ENCODE measurements at places on chromosomes 16 and 17.

DNA sequence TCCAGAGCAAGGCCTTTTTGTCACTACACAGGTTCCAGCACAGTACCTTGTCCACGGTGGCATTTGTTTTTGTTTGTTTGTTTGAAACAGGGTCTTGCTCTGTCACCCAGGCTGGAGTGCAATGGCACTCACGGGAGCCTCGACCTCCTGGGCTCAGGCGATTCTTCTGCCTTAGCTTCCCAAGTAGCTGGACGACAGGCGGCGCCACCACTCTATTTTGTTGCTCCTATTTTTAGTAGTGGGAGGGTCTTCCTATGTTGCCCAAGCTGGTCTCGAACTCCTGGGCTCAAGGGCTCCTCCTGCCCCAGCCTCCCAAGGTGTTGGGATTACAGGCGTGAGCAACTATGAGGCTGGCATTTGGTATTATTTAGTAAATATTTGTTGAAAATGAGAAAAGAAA, 10.3 kb downstream of the MRC2 start:
- no peak for DNase-seq

DNA sequence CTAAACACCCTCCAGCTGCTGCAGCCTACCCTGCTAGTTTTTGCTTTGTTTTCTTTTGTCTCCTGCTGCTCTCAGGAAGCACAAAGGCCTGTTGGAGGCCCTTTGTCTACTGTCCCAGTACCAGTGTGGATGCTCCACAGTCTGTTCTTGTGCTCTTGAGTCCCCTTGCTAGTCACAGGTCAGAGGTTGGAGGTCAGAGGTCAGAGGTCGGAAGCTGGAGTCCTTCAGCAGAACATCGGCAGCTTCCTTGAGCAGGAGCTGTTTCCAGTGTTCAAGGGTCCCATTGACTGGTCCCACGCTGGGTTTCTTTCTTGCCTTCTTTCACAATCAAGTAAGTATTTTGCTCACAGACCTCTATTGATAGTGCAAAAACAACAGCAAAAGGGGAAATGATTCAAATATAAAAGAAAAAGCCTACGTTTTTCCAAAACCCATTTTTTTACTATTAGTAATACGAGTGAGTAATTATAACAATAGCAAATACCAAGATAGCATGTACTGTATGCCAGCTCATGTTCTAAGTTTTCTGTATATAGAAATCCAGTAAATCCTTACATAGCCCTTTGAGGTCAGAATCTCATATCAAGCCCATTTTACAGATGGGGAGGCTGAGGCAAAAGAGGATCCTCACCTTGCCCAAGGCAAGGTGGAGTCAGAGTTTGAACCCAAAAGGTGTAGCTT, 10.9 kb upstream of the IL34 start:
- peak; percentile 74 for DNase-seq

DNA sequence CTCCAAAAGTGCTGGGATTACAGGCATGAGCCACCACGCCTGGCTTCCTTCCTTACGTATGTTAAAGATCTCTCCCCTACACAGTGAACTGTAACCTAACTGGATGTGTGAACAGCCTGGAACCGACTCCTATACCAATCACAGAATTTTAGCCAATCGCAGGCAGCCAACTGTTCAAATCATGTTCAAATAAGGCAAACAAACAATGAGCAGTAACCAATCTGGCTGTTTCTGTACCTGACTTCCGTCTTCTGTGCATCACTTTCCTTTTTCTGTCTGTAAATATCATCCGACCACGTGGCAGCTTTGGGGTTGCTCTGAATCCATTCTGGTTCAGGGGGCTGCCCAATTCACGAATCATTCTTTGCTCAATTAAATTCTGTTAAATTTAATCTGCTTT, 27.5 kb downstream of the TEKT5 start:
- DNase-seq = no peak

- DNase-seq = no peak
Measured at GRCh38 chr17:31687505-31688126, 171.4 kb downstream of the COPRS start.

- DNase-seq = no peak
Measured at GRCh38 chr17:72258711-72259110, 137.9 kb downstream of the SOX9 start.

GRCh38 chr17:12744298-12744697, 45.0 kb upstream of the ARHGAP44 start:
- peak; percentile 22 for DNase-seq

DNA sequence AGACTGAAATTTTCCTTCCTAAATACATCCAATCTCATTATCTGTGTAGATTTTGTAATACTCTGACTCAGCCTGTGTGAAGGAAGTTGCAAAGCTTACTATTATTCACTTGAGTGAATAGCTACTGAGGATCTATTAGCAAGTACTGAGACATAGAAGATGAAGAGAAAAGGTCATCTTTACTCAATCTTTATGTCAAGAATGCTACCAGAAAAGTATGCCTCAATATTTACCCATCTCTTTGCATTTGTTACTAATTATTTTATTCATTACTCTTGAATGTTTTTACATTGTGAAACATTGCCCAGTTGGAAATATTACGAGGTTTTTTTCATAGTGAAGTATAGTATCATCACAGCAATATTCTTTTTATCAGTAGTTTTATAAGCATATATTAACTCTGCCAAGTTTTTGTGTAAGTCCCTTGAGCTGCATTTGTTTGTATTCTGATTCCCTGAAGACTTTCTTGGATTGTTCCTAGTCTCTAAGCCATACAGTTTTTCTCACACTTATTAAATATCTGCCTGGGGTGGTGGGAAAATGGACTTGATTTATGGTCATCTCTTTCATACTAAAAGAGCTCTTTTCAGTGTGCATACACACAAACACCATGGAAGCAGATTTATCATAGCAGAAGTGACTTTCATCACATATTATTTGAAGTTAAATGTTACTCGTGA, 110.4 kb downstream of the MRTFB start:
- DNase-seq = peak; percentile 84

DNA sequence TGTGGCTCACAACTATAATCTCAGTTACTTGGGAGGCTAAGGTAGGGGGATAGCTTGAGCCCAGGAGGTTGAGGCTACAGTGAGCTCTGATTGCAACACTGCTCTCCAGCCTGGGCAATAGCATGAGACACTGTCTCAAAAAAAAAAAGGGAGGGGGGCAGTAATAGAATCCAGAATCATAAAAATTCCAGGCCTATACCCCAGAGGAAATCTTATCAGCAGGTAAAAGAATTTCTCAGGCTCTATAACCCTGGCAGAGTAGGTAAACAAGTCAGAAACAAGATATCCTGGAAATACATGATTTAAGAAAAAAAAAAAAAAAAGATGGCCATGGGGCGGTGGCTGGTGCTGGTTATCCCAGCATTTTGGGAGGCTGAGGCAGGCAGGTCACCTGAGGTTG, 12.9 kb downstream of the SPAG9 start:
- DNase-seq = no peak

- DNase-seq = peak; percentile 52
Measured at GRCh38 chr17:78986649-78987328, 7.1 kb upstream of the LGALS3BP start.

- no peak for DNase-seq
Measured at GRCh38 chr16:73505577-73505976, 457.6 kb upstream of the ZFHX3 start.

DNA sequence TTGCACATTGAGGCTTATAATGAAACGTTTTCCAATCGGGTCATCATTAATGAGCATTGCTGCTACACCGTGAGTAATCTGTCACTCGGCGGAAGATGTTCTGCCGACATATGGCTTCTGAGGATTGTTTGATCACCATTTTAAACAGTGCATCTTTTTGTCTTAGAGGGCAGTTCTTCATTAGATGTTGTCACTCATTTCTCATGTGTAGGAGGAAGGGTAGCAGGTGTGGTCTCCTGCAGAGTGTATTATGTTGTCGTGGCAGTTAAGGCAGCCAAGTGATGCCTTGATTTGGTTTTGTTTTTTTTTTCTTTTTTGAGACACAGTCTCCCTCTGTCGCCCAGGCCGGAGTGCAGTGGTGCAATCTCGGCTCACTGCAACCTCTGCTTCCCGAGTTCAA, 50.5 kb downstream of the SEC14L1 start:
- DNase-seq = no peak

DNA sequence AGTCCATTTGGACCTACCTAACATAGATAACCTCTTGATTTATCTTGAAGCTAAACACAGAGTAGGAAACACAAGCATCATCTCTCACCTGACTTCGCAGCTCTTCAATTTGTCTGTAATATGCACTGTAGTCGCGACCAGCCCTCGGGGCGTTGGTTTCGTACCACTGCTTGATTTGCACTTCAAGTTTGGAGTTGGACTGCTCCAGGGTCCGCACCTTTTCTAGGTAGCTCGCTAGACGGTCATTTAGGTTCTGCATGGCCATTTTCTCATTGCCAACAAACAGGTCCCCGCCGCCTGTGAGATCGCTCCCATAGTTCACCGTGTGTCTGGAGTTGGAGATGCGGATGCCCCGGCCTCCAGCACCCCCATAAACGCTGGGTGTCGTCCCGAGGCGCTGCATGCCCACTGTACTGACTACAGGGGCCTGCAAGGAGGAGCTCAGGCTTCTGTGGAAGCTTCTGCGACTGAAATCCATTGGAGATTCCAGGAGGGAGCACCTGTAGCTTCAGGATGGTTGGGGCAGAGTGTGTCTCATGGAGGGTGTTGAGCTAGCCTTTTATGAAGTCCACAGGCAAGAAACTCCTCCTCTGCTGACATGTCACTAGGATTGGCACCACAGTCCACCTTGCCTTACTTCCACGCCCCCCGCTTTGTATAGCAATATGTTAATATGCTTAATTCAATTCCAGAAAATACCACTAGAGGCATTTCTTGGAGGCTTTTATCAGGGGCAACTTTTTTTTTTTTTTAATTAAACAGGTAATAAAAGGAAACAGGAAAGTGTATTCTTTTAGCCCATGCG, at the start of gene KRT20:
Gene KRT20, minus strand, starts transcription at position 535 of the 805 bp plus-strand sequence. Its CDS starts 57 bp downstream, at position 478.
- DNase-seq = no peak

- no peak for DNase-seq
Measured at GRCh38 chr17:29597361-29598172, 4.6 kb downstream of the ANKRD13B start.

Data from fibroblast of skin of abdomen (primary cell).